ENCODE measurements at places on chromosomes 16 and 17.

- DNase-seq = no peak
Observed at GRCh38 chr17:67675481-67675880, 42.3 kb upstream of the NOL11 start.

- no peak for DNase-seq
Observed at GRCh38 chr16:75251280-75252048, at the start of gene BCAR1. Gene BCAR1 (minus strand): TSS chr16:75251624. CDS start chr16:75251482, 142 bp downstream.

GRCh38 chr16:75459691-75460090 lies 4.8 kb downstream of the TMEM170A start:
- DNase-seq = no peak

GRCh38 chr16:22844416-22844815 lies 30.5 kb downstream of the HS3ST2 start:
- DNase-seq = no peak

GRCh38 chr16:578870-579405 lies 9.2 kb downstream of the PIGQ start:
- DNase-seq = no peak

All from HS-5 (cell line).